Activated CD4-positive, alpha-beta T cell treated with anti-CD3 and anti-CD28 coated beads, Interleukin-2, amount 10 ng/mL, durations not matched to agents 7 days and 5 days (primary cell): ENCODE measurements at places on chromosomes 4 and X. TPM values are rescaled to one million over a fixed set of nuclear protein-coding genes. Genes with fewer than 3 reads are reported as not detected.
A peak's percentile ranks its signal among the peaks of the same experiment; 100 is the strongest.

- DNase-seq = no peak
Measured at GRCh38 chrX:152641996-152642395, 4.3 kb downstream of the GABRQ start.

DNA sequence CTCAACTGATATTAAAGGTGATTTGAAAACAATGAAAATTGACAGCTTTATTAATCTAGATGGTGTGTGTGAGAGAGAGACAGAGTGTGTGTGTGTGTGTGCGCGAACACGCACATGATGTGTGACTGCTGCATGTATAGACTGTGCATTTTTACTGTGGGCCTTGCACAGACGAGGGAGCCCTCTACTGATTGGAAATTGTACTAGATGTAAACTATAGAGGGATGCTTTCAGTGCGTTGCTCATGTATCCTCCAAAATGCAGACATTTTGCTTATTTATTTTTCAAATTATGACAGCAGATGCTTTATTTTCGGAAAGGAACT lies 168.4 kb upstream of the GK2 start:
- DNase-seq = no peak

- DNase-seq = no peak
Measured at GRCh38 chr4:42360256-42360669, 37.0 kb upstream of the SHISA3 start.

DNA sequence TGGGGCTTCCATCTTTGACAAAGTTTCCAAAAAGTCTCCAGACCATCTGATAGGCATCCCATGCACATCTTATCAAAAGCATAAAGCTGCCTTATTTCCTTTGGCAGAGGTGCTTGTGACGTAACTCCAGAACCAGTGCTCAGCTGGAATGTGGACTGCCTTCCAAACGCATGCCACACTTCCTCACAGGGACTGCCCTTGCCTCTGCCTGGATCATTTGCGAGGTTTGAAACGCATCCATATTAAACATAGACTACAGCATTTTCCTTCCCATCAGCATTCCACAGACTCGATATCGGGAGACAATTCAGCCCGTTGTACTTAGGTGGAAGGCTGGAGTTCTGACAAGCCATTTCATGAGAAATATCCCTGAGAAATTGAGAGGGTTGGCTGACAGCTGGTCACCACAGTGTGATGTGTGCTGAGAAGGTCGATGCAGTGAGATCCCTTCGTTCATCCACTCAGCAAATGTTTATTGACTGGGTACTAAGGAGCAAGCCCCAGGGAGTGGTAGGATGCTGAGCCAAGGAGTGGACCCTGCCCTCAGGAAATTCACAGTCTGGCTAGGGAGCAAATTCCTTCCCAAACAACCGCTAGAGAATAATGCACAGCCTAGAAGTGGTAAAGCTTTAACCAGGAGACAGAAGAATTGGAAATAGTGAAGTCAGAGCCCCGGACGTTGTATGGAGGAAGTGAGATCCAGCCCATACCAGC lies 376.0 kb downstream of the BCOR start:
- no peak for DNase-seq

- DNase-seq = no peak
Measured at GRCh38 chr4:139278485-139278884, 1.5 kb downstream of the MGARP start.

DNA sequence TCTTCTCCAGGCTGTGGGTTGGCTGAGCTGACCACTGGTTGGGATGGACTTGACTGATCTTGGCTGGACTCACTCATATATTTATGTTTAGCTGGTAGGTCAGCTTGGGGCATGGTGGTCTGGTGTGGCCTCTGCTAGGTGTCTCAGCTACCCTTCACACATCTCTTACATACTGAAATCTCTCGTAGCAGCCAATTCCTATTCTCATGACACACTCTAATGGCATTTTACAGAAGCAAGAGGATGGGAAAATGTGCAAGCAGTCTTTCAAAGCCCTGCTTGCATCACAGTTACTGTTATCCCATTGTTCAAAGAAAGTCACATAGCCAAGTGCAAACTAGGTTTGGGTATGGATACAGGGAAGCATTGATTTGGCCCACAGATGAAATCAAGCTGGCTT lies 55.5 kb upstream of the PCDH18 start:
- DNase-seq = no peak

GRCh38 chrX:71556036-71556435 lies 22.2 kb upstream of the GCNA start:
- no peak for DNase-seq

DNA sequence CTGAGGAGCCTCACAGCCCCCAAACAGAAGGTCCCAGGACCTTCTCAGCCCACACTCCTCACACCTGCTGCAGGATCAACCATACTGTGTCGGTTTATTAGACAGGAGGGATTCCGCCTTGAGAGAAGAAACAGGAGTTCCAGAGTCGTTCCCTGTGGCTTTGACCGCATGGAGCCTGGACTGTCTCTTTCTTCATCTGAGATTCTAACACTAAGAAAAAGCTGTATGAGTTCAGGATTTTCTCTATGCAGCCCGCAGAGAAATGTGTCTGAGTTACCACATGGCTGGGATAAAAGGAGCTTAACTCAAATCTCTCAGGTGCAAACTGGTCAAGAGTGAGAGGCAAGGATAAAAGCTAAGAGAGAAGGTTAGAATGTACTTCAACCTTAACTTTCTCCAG lies 126.7 kb downstream of the AFAP1 start:
- DNase-seq = no peak

GRCh38 chrX:69027181-69028005 lies 137.9 kb downstream of the PJA1 start:
- DNase-seq = no peak

The TAF7L gene
- total RNA-seq = not detected

The UGT2B15 gene
- total RNA-seq = not detected

- no peak for DNase-seq
Measured at GRCh38 chr4:73540826-73541225, 59.3 kb downstream of the AFM start.

DNA sequence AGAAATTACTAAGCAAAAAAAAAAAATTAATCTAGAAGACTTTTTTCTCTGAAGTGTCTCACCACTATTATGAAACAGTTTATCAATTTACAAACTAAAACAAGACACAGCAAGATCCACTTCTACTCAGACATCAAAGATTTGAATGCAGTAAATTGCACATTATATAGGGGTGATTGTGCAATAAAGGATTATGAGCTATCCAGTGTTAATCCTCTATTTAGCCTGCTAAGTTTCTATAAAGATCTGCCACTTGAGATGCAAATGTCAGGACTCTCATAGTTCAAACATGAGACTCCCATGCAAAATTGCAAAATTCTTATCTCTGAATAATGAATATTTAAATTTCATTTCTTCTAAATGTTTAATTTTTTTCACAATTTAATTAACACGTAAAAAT lies 2.2 kb downstream of the TECRL start:
- DNase-seq = no peak

GRCh38 chr4:38860788-38861424 lies 4.3 kb upstream of the TLR6 start:
- peak; percentile 65 for DNase-seq

The VCX2 gene
- not detected for total RNA-seq

DNA sequence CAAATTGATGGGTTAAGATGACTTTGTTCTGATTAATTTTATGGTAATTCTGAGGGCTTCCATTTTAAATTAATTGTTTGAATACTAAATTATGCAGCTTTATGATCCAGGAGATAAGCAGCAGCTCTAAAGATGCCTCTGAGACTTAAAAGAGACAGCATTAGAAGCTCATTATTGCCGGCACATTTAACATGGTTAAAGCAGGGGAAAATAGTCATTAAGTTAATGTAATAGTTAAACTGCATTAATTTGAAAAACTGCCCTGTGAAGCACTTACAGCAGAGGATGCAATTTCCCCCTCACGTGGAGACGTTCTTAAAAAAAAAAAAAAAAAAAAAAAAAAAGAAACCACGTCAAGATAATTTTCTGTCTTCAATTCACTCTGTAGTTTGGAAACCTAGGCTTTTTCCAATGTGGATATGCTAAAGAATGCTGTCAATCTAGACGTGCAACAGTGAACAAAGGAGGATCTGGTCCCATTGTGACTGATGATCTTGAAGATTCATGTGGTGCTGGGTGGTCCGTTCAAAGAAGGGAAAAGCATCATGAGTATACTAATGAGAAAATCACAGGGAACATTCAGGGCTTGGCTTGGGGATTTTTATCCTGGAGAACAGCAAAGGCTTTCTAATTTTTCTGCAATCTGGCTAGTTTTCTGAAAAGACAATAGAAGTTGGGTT lies 440.6 kb upstream of the HS3ST1 start:
- no peak for DNase-seq

The CYSLTR1 gene
- total RNA-seq = 23.8 TPM

DNA sequence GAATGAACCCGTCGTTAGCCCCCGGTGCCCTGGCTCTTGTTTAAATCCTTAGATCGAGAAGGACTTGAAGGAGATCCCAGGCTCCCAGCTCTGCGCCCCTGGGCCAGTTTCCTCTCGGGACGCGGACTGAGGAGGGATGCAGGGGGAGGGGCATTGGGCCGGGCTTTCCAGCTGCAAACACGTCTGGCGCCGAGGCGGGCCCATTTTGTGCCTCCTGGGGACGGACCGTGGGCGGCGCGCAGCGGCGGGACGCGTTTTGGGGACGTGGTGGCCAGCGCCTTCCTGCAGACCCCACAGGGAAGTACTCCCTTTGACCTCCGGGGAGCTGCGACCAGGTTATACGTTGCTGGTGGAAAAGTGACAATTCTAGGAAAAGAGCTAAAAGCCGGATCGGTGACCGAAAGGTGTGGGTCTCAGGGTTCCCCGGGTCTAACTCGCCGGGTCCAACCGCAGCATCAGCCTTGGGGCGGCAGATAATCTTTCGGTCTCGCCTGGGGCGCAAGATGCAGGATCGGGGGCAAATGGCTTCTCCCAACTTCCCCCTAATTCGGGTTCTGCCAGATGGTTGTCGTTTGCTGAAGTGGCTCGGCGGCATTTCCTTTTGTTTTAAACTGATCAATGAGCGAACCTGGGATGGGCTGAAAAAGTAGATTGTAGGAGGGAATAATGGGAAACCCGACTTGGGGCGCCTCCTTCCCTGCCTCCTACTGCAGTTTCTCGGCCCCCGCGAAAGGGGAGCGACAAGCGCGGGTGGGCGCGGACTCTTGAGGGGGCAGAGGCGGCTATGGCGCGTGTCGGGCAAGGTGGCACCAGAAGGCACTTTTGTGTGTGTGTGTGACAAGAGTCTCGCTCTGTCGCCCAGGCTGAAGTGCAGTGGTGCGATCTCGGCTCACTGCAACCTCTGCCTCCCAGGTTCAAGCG lies 2.9 kb downstream of the PDGFRA start:
- no peak for DNase-seq

The DMD gene
- total RNA-seq = 0.83 TPM

DNA sequence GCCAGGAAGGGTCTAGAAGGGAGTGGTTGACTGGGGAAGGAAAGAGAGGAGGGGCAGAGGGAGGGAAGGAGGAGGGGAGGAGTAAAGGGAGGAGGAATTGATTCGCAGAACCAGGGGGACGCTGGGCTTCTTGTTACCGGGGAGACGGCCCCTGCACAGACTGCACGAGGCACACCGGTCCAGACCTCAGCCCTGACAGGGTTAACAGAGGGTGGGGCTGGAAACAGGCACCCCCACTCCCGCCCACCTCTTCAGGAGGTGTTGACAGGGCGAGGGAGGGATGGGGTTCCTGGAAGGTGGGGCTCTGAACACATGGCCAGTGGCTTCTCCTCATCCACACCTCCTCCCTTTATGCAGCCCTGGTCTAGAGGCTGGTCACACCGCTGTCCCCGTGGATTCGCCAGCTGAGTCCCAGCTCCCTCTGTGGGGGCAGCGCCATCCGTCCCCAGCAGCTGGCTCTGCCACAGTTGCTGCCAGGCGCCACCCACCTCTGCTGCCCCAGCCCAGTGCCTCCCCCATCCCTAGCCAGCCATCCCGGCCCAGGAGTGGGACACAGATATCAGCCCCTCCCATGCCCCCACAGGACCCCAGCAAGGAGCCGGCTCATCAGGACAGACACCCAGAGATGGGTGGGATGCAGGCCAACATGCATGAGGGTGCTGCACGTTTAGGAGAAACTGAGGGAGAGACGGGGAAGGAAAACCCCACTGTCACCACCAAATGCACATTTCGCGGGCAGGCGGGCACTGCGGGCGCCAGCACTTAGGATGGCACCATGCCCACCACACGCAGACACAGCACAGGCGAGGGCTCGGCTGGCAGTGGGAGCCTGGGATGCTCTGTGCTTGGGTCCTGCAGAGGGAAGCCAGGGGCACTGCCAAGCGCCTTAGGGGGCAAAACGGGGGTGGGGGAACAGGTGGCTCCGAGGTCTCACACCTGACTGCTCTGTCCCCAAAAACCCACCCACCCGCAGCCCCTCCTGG lies 87.6 kb downstream of the ABLIM2 start:
- DNase-seq = no peak

The IDUA gene
- total RNA-seq = 35.0 TPM

DNA sequence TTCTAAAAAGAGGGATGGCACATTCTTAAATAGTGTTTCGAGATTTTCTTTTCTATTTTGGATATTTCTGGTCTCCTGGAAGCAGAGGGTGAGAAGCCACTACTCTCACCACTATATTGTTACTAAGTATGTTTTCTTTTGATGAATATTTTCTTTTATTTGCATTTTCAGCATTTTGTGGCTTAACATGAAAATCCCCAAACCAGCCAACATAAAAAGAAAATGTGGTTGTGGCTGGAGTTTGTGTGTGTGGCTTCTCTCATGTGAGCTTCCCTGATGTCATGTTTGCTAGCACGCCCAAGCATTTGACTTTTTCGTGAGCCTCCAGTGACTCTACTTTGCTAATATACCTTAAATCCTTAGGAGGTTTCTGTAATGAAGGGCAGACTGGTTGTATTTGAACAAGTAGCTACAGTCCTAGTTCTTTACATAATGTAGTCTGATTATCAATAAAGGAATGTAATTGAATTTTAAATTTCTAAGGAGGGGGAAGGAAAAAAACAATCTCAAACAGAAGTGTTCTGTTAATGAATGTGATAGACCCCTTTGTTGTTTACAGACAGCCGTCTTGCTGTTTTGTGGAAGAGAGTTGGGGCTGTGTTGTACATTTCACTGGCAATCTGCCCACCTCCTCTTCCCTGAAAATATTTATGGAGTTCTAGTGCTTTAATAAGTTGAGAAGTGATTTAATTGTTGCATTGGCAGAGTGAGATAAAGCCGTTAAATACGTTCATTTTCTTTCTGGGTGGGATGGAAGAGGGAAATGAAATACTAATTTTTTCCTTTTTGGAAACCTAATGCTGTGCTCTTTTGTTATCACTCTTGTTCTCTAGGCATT lies 114.6 kb downstream of the ARHGAP10 start:
- DNase-seq = peak; percentile 44

The MSANTD1 gene
- total RNA-seq = 0.87 TPM

GRCh38 chr4:32106767-32107166 lies 1386.6 kb downstream of the PCDH7 start:
- DNase-seq = no peak

The LRAT gene
- not detected for total RNA-seq

The PRR32 gene
- total RNA-seq = not detected

DNA sequence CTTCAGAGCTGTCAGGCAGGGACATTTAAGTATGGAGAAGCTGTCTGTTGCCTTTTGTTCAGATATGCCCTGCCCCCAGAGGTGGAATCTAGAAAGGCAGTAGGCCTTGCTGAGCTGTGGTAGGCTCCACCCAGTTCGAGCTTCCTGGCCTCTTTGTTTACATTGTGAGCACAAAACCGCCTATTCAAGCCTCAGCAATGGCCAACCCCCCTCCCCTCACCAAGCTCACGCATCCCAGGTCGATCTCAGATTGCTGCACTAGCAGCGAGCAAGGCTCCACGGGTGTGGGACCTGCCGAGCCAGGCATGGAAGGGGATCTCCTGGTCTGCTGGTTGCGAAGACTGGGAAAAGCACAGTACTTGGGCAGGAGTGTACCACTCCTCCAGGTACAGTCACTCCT lies 59.3 kb downstream of the ZNF674 start:
- peak; percentile 33 for DNase-seq

The TBX22 gene
- total RNA-seq = not detected
